ENCODE measurements at places on chromosomes 6 and 20.

- DNase-seq, result no peak
These were observed 109.7 kb downstream of the AGPAT4 start for GRCh38 chr6:161164182-161164625.

DNA sequence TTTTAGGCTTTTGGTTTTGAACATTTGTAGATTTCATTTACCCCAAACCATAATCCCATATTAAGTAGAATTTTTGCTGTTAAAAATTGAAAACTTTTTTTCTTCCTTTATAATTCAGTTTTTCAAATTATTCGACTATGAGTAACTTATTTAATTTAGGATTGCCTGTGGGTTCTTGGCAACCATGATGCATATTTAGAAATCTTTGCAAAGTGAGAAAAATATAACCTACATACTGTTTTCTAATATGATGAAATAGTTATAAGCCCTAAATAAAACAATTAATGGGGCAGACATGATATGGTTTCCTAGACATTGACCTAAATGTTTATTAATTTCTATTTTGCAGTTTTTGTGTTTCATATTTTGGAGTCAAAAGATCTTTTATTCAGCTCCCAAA lies 23.6 kb downstream of the NEDD9 start:
- no peak for DNase-seq

- DNase-seq, result no peak
These were observed 29.2 kb downstream of the C6orf58 start for GRCh38 chr6:127606131-127606562.

GRCh38 chr6:166325383-166326042 lies 16.8 kb downstream of the SFT2D1 start:
- no peak for DNase-seq

GRCh38 chr6:90000864-90001731 lies 106.8 kb downstream of the GJA10 start:
- no peak for DNase-seq

DNA sequence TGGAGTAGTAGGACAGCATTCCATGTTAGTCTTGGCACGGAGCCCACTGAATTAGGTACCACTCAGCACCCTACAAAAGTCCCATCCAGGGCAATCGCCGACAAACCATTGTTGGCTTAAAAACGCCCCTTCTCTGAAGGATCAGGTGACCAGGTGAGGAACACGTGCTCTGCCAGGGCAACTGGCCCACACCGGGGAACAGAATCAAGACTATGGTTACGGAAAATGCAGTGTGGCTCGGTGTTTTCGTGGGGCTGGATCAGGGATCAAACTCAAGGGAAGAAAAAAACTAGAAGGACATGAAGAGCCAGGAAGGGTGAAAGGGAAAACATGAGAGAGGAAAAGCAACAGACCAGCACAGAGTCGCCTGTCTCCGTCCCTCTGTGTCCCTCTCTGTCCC lies 177.8 kb upstream of the ARID1B start:
- DNase-seq, result no peak

DNA sequence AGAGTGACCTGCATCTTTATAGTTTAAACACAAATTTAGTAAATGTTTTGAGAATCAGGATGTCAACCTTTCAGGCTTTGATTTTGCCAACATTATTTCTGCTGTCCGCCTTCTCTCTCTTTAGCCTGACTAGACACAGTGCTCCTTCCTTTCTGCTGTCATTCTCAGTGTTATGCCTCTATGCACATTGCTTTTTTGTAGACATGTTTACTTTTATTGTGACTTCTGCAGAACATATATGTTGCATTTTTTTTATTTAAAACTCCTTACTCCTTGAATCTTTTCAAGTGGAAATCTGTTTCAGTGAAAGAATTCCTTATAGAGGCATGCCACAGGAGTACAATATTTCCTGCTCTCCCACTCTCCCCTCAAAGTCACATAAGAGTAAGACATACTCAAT lies 64.2 kb downstream of the LAMA4 start:
- no peak for DNase-seq

DNA sequence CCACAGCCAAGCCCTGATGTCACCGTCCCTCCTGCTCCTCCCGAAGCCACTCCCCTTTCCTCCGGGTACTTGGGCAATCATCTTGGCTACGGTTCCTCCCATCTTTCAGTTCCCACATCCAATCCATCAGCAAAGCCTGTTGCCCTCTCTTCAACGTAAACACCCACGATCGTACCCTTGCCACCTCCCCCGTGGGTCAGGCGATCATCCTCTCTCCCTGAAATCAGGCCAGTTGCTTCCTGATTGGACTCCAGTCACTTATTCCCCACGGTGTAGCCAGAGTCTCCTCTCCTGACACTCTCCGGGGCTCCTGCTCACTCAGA lies 44.5 kb downstream of the SULF2 start:
- no peak for DNase-seq

- no peak for DNase-seq
These were observed 2.0 kb downstream of the SOX4 start for GRCh38 chr6:21595285-21596144.

DNA sequence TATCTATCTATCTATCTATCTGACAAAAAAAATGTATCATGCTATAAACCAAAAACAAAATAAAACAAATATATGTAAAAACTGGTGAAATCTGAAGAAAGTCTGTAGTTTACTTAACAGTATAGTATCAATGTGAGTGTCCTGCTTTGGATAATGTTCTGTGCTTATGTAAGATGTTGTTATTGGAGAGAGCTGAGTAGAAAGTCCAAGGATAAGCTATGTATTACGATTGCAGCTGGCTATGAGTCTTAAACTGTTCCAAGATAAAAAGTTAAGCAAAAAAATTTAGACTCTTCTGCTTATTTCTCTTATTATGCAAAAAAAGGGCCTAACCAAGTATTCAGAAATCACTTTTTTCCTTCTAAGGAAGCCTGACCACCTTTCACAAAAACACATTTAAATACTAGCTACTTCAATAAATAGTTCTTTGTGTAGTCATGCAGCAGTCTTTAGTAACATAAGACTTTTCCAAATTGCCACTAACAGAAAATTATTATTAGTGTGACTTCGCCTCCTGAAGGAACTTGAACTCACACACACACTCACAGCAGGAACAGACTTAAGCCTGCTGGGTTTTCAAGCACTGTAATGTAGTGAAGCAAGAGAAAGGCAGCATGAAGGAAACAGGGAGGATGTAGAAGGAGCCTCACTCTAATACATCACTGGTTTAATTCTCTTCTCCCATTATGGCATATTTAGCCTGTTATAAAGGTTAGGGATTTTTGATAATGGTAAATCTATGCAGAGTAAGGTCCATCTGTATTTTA lies 265.8 kb upstream of the GJE1 start:
- DNase-seq, result no peak

DNA sequence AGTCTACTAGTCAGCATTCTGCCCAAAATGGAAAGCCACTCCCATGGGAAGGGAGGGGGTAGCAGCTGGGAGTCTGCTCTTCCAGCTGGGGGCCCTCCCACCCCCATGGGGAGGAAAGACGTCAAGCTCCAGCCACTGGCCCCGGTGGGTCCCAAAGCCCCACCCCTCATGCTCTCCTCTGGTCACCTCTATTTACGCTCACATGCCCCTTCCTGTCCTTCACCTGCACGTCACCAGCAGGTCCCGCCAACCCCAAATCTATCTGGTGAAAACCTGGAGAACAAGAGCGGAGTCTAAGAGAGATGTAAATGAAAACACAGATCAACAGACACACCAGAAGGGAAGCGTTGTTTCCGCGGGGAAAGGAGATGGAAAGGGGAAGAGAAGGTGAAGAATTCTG lies 30.0 kb upstream of the ZBP1 start:
- no peak for DNase-seq

DNA sequence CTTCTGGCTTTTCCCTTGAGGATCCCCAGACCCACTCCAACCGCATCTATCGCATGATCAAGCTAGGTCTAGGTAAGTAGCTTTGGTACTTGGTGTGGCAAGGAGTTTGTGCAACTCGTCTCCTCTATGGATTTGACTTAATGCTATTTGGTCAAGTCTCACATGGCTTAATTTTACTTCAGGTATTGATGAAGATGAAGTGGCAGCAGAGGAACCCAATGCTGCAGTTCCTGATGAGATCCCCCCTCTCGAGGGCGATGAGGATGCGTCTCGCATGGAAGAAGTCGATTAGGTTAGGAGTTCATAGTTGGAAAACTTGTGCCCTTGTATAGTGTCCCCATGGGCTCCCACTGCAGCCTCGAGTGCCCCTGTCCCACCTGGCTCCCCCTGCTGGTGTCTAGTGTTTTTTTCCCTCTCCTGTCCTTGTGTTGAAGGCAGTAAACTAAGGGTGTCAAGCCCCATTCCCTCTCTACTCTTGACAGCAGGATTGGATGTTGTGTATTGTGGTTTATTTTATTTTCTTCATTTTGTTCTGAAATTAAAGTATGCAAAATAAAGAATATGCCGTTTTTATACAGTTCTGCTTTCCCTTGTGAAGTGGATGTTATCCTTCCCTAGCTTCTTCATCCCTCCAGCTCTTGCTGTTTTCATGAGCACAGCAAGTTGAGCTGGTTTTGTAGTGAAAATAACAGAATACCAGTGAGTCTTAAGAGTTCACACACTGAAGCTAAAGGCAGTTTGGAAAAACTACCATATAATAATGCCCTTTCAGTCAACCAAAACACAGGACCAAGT lies 3.8 kb downstream of the SLC35B2 start:
- DNase-seq, result no peak

GRCh38 chr6:92139601-92140000 lies 1279.8 kb downstream of the EPHA7 start:
- no peak for DNase-seq

DNA sequence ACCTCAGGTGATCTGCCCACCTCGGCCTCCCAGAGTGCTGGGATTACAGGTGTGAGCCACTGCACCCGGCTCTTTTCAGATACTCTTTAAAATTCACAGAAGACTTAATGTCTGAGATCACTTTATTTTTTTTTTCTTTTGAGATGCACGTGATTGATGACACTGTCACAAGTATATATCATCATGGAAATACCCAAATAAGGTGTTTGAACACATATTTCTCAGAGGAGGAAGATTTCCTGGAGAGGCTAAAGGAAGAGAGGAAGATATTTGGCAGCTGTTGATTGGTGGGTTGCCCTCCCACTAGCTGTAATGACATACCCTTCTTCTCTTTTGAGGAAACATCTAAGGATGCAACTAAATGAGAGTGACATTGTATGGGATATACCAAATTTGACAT lies 225.9 kb upstream of the CITED2 start:
- no peak for DNase-seq

GRCh38 chr6:31362751-31363150 lies 5.8 kb upstream of the HLA-B start:
- DNase-seq, result no peak

DNA sequence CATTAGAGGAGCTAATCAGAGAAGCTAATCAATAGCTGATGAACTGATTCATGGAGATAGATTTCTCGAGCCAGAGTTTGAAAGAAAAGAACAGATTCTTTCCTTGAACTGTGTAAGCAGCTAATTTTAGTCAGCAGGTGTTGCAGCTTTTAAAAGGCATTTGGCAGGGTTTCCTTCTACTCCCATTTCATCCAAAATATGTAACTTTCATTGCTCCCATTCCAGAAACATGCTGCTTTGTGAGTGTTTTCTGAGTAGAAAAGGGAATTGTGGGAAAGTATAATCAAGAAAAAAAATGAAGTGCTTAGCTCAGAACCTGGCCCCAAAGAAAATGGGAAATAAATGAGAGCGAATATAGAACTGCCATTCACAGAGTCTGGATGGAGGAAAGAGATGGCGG lies 20.8 kb downstream of the SLC35F1 start:
- no peak for DNase-seq

GRCh38 chr20:45827030-45827652 lies at the start of gene TNNC2:
Gene TNNC2 (minus strand): TSS chr20:45827312. CDS start chr20:45827248, 64 bp downstream.
- no peak for DNase-seq

- DNase-seq, result no peak
These were observed 44.3 kb downstream of the PHACTR1 start for GRCh38 chr6:12760911-12761310.

- DNase-seq, result no peak
These were observed 311.7 kb downstream of the CBLN4 start for GRCh38 chr20:55693641-55694040.

- peak; percentile 56 for DNase-seq
These were observed 8.4 kb downstream of the GMDS start for GRCh38 chr6:2237001-2237400.

DNA sequence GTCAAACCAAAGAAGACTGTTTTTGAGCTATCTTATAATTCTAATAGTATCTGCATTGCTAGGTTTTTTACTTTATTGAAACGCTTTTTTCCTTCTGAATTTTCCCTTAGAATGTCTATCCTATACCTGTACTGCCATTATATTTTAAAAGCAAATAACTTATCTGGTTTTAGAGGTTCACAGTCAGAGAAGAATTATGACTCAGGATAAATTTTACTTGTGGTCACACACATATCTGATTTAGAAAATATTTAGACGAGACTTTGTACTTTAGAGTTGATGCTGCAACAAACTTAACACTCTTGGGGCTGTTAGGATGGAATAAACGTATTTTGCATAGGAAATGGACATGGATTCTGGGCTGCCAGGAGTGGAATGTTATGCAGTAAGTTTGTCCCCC lies 33.0 kb downstream of the LMBRD1 start:
- DNase-seq, result no peak

DNA sequence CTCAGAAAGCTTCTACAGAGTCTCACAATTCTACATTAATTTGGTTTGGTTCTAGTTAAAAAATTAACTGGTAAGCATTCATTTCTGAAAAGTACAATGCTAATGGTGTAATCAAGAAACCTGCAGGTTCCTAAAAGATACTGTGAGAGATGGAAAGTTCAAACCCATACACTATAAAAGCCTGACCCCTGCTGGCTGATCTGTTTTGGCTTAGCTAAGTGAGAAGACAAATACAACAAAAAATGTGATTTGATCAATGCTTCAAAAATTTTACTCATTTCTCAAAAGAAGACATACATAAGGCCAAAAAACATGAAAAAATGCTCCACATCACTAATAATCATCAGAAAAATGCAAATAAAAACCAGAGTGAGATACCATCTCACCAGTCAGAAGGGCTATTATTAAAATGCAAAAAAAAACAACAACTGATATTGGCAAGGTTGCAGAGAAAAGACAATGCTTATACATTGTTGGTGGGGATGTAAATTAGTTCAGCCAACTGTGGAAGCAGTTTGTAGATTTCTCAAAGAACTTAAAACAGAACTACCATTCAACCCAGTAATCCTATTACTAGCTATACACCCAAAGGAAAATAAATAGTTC lies 102.8 kb downstream of the MOXD1 start:
- DNase-seq, result no peak

- peak; percentile 33 for DNase-seq
These were observed 12.1 kb upstream of the REPS1 start for GRCh38 chr6:138999949-139000725.

DNA sequence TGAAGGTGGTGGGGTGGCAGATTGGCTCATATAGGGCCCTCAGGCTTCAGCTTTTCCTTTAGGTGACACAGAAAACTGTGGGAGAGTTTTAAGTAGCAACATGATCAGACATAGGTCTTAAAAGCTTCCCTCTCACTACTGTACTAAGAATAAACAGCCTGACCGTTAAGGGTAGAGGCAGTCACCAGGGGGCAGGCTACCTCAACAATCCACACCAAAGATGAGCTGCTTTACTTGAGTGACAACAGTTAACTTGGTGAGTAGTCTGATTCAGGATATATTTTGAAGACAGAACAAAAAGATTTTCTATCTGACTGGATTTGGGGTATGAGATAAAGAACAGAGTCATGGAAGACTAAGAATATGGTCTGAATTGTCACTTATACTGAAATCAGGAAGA lies 193.1 kb upstream of the SHLD1 start:
- no peak for DNase-seq

Data from fibroblast of skin of left biceps (primary cell).